GM18507 (cell line): ENCODE measurements at places on chromosomes 16 and 17.

DNA sequence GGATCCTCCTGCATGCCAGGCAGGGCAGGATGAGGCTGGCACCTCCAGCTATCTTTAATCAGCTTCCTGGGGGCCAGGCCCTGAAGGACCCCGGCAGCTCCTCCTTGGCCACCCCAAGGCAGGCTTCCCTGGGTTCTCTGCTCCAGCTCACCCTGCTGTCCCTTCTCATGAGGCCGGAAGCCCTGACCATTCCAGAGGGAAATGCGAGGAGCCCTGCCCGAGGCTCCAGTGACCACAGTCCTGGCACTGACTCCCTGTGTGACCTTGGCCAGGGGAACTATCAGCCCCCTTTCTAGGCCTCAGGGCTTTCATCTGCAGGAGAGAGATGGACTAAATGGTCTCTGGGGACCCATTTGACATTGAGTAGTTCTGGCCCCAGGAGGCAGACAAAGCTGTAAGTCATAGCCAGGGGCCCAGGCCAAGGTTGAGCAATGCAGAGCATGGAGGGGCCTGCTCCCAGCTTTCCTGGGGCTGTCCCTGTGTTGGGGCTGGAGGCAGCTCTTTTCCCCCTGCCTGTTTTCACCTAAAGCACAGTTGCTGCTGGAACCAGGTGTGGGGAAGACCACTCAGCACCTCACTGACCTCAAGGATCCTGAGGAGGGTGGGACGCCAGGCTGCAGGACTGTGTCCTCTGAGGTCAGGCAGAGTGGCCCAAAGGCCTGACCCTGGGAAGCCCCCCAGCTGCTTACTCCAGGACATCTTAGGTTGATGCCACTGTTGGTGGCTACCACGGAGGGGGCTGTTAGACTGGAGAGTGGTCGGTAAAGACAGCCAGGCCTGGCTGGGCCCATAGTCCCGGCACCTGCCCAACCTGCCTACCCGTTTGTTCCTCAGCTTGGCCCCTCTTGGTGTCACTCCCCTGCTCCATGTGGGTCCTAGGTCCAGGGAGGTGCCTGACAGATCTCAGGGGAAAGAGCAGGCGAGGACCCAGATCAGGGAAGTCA, 8.1 kb downstream of the KCNH6 start:
- no peak for DNase-seq

GRCh38 chr16:80105160-80105559, 435.6 kb upstream of the DYNLRB2 start:
- DNase-seq = no peak

GRCh38 chr16:30184891-30185682, 1.7 kb downstream of the CORO1A start:
- DNase-seq = no peak

DNA sequence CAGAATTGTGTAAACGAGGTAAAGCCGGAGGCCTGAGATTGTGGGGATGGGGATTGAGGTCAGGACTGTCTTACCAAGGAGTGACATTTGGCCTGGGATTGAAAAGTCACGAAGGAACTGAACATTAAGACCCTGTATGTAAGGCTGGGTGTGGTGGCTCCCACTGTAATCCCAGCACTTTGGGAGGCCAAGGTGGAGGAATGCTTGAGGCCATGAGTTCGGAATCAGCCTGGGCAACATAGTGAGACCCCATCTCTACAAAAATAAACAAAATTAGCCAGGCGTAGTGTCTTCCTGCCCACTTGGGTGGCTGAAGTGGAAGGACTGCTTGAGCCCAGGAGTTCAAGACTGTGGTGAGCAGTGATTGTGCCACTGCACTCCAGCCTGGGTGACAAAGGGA, 75.5 kb downstream of the JPH3 start:
- DNase-seq = no peak

GRCh38 chr17:14760212-14760611, 459.3 kb downstream of the HS3ST3B1 start:
- no peak for DNase-seq
